ENCODE measurements at places on chromosomes 12 and 14.

DNA sequence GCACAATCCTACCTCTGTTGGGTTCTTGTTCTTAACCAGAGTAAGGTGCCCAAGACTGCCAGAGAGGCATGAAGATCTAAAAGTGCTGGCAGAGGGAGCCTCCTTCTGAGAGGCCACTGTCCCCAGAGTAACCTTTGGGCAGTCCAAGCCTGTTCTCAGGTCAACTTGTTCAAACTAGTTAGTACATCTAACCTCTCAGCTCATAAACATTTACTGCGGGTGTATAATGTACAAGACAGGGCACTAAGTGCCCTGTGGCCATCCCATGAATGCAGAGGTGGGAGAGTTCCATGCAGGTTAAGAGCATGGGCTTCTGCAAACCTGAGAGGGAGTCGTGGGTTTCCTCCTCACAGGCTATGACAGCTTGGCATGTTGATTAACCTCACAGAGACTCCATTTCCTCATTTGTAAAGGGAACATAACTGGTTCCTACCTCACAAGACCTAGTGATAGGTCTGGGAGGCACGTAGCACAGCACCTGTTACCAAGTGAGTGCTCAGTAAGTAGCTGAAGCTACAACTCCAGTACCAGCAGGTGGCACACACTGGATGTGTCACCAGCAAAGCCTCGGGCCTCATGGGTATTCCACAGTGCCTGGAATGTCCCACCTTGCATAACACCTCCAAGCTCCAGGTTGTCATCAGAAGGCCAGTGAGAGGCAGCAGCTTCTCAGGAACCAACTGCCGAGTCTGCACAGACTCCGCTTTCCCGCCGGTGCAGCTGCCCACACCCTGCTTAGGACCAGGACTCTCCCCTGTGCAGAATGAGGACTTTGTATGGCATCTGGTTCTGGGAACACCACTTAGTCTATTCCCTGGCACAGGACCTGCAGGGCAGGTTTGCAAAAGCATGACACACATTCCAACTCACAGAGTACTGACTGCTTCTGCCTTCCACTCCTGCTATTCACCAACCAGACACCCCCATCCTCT is 4.4 kb downstream of the VDR start:
- DNase-seq: peak; percentile 60
- no peak overlapping the region for H3K27ac ChIP-seq
- H3K4me1 ChIP-seq: peaks cover 26% of the 10 kb centered on the region
- H3K36me3 ChIP-seq: no peaks in the 10 kb centered on the region

DNA sequence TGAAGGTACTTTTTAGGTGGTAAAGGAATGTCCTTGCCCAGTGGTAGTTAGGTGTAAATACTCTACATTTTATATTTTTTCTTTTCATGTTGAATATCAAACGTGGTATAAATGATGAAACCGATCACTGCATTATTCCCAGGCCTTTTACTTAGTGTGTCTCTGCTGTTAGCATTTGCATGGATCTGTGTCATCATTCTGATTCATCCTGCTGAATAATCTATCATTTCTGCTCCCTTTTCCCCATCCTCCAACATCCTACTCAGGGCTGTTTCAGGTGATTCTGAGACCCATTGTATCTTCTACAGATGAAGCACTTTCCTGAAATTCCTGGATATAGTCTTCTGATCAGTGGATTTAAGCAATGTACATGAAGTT is 61.0 kb upstream of the PTHLH start:
- H3K27me3 ChIP-seq: no peaks in the 10 kb centered on the region
- H3K4me3 ChIP-seq: no peak overlapping the region
- H3K4me1 ChIP-seq: peaks cover 2% of the 10 kb centered on the region
- H3K36me3 ChIP-seq: no peaks in the 10 kb centered on the region
- peak; percentile 18 for DNase-seq
- no peak overlapping the region for H3K27ac ChIP-seq

GRCh38 chr12:65925626-65926025 is 101.3 kb downstream of the HMGA2 start:
- no peak for DNase-seq
- H3K27ac ChIP-seq: peak overlapping the region; percentile 78
- H3K4me3 ChIP-seq: no peak overlapping the region
- H3K27me3 ChIP-seq: no peaks in the 10 kb centered on the region
- H3K4me1 ChIP-seq: peaks cover 10% of the 10 kb centered on the region
- peaks cover 17% of the 10 kb centered on the region for H3K36me3 ChIP-seq

GRCh38 chr14:75645056-75645455 is 15.6 kb downstream of the ERG28 start:
- no peak overlapping the region for H3K4me3 ChIP-seq
- no peaks in the 10 kb centered on the region for H3K27me3 ChIP-seq
- DNase-seq: no peak
- no peak overlapping the region for H3K27ac ChIP-seq
- peaks cover 8% of the 10 kb centered on the region for H3K36me3 ChIP-seq

- no peaks in the 10 kb centered on the region for H3K27me3 ChIP-seq
- H3K4me1 ChIP-seq: peaks cover 29% of the 10 kb centered on the region
- no peak overlapping the region for H3K27ac ChIP-seq
- no peak overlapping the region for H3K4me3 ChIP-seq
- peaks cover 24% of the 10 kb centered on the region for H3K36me3 ChIP-seq
Observed at GRCh38 chr12:54355104-54355815, 9.0 kb downstream of the GPR84 start.

DNA sequence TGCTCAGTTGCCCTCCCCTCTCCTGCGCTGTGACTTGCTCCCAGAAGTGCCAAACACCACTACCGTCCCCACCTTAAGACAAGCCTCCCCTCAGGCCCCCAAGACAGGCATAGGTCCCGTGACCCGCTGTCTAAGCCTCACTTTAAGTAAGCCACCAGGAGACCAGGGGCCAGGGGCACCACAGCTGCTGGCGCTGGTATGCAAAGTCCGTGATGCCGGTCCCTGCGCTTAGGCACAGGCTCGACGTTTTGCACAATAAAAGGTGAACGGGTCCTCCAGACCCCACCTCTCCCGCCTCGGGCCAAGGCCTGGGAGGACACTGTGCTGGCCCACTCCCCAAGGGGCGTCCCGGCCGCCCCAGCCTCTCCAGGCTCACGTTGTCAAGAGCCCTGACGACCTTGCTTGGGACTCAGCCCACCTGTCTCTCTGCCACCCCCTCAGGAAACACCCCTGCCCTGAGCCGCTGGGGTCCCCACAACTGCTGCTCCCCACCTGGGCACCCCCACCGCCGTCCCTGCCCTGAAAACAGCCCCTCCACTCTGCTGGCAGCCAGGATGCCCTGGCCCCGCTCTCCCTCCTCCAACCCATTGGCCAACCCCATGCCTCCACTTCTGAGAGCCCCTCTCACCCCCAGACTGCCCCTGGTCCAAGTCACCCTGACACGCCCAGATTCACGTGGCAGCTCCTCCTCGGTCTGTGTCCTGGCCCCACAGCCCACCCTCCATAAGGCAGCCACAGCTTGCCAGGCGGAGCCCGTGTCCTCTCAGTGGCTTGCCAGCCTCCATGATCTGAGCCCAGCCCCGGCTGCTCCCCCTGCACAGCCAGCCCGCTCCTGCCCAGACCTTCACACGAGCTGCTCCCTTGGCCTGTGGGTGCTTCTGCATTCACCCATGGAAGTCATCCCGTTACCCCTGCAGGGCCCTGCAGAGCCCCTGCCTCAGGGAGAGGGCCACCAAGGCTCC is 11.9 kb downstream of the JAG2 start:
- no peaks in the 10 kb centered on the region for H3K4me1 ChIP-seq
- no peaks in the 10 kb centered on the region for H3K36me3 ChIP-seq
- H3K27me3 ChIP-seq: peaks cover 52% of the 10 kb centered on the region
- DNase-seq: no peak

- DNase-seq: no peak
- no peaks in the 10 kb centered on the region for H3K27me3 ChIP-seq
- H3K36me3 ChIP-seq: no peaks in the 10 kb centered on the region
- H3K27ac ChIP-seq: no peak overlapping the region
Observed at GRCh38 chr12:119328111-119328510, 6.4 kb upstream of the CCDC60 start.

- no peaks in the 10 kb centered on the region for H3K27me3 ChIP-seq
- no peak overlapping the region for H3K4me3 ChIP-seq
- no peak overlapping the region for H3K27ac ChIP-seq
Observed at GRCh38 chr12:21614506-21614905, 9.9 kb upstream of the GYS2 start.

DNA sequence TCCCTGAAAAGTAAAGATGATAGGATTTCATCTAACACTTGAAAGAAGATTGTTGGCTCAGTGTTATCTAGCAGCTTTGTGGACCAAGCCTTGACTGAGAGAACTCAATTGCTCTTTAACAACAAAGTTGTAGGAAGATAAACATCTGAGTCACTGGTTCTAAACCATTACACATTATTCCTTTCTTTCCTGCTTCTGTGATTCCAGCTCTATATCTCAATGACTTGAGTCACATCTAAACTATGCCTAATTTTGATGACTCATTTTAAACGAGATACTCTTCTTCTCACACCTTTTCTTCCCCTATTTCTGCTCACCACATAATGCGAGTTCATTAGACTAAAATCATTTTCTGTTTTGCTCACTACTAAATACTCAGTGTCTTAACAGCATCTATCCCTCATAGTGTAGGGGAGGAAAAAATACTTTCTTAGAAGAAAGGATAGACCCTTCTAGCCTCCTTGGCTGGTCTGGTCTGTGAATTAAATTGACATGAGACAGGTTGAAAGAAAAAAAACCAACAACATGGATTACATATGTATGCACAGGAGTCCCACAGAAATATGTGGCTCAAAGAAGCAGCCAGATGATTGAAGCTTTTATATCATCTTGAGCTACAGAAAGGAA is 201.4 kb downstream of the C12orf50 start:
- H3K4me1 ChIP-seq: no peaks in the 10 kb centered on the region
- no peak overlapping the region for H3K4me3 ChIP-seq
- no peaks in the 10 kb centered on the region for H3K27me3 ChIP-seq
- peak overlapping the region; percentile 96 for H3K27ac ChIP-seq
- H3K36me3 ChIP-seq: no peaks in the 10 kb centered on the region

GRCh38 chr14:31159682-31160296 is 47.8 kb downstream of the HECTD1 start:
- peaks cover 82% of the 10 kb centered on the region for H3K36me3 ChIP-seq
- H3K4me3 ChIP-seq: no peak overlapping the region

DNA sequence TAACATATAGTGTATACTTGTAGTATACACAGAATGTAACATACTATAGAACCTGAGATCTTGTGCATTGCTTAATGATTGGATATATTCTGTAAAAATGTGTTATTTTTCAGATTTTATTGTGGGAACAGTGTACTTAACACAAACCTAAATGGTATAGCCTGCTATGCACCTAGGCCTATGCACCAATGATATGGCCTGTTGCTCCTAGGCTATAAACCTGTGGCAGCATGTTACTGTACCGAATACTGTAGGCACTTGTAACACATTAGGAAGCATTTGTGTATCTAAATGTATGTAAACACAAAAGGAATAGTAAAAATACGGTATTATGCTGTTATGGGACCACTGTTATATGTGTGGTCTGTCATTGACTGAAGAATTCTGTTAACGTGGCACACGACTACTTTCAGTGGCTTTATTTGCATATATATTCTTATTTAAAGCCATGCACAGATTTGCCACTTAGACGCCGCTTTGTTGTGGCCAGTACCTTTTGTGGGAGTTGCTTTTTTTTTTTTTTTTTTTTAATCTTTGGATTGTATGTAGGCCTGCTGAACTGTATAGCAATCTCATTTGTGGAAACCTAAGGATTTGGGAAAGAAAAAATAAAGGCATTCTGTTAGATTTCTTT is 7.4 kb downstream of the PAPOLA start:
- H3K27me3 ChIP-seq: no peaks in the 10 kb centered on the region
- H3K4me1 ChIP-seq: peaks cover 4% of the 10 kb centered on the region
- peaks cover 6% of the 10 kb centered on the region for H3K36me3 ChIP-seq
- no peak for DNase-seq
- H3K4me3 ChIP-seq: no peak overlapping the region

GRCh38 chr12:1502379-1502720 is 92.0 kb downstream of the FBXL14 start:
- H3K27ac ChIP-seq: no peak overlapping the region
- no peaks in the 10 kb centered on the region for H3K27me3 ChIP-seq
- no peak overlapping the region for H3K4me3 ChIP-seq
- H3K36me3 ChIP-seq: peaks cover 18% of the 10 kb centered on the region
- DNase-seq: no peak

GRCh38 chr14:51697848-51698247 is 46.1 kb downstream of the FRMD6 start:
- H3K27me3 ChIP-seq: no peaks in the 10 kb centered on the region
- H3K4me3 ChIP-seq: no peak overlapping the region
- DNase-seq: no peak
- H3K36me3 ChIP-seq: peaks cover 88% of the 10 kb centered on the region
- no peaks in the 10 kb centered on the region for H3K4me1 ChIP-seq

GRCh38 chr14:61258985-61259384 is 22.2 kb downstream of the TMEM30B start:
- no peaks in the 10 kb centered on the region for H3K27me3 ChIP-seq
- no peak overlapping the region for H3K27ac ChIP-seq
- no peaks in the 10 kb centered on the region for H3K36me3 ChIP-seq

GRCh38 chr12:42511656-42512055 is 77.9 kb downstream of the PRICKLE1 start:
- no peaks in the 10 kb centered on the region for H3K27me3 ChIP-seq
- no peak overlapping the region for H3K27ac ChIP-seq
- no peak overlapping the region for H3K4me3 ChIP-seq
- no peak for DNase-seq

DNA sequence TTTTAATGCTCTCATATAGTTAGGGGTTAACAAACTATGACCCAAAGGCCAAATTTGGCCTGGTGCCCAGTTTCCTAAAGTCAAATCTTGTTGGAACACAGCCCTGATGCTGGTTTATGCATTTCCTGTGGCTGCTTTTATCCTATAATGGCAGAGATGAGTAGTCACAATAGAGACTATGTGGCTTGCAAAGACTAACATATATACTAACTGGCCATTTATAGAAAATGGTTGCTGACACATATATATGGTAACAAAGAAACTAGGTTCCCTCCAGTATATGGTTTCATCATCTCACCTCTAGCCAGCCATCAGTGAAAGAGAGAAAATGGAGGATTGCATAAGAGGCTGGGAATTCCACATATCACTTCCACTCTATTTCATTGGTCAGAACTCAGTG is 10.8 kb downstream of the NAV3 start:
- no peaks in the 10 kb centered on the region for H3K36me3 ChIP-seq
- H3K27ac ChIP-seq: no peak overlapping the region
- DNase-seq: no peak

DNA sequence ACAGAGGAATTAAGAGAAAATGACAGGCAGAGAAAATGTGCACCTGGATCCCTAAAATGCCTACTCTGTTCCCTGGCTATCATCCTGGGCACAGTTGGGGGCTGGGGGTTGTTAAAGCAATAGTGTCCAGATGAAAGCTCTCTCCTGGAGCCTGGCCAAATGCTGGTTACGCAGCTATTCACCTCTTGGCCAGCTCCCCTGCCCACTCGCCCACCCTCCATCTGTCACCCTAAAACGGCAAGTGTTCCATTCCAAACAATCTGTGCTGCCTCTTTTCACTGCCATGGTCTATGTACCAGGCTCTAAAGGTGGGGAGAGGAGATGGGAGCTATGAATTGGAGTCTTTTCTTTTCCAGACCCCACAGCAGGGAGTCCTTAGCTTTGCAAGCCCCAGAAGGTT is 24.7 kb upstream of the NPFF start:
- peaks cover 47% of the 10 kb centered on the region for H3K36me3 ChIP-seq
- H3K27me3 ChIP-seq: no peaks in the 10 kb centered on the region
- no peak overlapping the region for H3K27ac ChIP-seq
- no peak overlapping the region for H3K4me3 ChIP-seq

Measured in mesenchymal stem cell (in vitro differentiated cells and primary cell).